Epithelial cell of esophagus (primary cell): ENCODE measurements at places on chromosomes 16 and 17.
A peak's percentile ranks its signal among the peaks of the same experiment; 100 is the strongest.

- DNase-seq, result peak; percentile 48
These were observed 2.5 kb upstream of the MT1X start for GRCh38 chr16:56679818-56680217.

DNA sequence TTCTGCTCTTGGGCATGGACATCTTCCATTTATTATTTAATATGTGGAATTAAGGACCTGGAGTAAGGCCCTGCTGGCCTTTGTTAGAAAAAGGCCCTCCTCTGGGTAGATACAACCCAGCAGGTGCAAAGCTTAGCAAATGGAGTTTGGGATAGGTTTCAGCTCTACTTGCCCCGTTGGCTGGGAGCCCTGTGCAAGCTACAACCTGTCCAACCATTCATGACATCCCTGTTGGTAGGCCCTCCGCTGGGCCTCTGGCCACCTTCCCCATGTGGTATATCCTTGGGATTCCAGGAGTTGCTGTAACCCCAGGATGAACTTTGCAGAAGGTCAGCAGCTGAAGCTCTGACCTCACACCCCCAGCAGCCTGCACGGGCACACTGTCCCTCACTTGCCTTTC is 6.4 kb downstream of the NGFR start:
- DNase-seq, result peak; percentile 83

DNA sequence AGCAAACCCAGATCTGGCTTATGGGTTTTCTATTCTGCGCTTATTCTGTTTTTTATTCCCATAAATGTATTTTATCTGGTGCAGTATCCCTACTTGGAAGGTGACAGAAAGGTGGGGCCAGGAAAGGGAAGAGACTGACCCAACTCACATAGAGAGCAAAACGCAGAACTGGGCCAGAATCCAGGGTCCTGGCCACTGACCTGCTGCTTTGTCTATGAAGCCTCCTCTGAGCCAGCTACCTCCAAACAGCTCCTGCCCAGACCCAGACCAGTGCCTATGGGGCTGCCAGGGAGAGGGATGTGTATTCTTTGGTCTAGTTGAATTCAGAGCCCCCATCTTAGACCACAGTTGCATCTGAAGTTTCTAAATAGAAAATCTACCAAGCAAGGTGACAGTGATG is 36.4 kb upstream of the CES5A start:
- no peak for DNase-seq

- DNase-seq, result no peak
These were observed 308.3 kb upstream of the CDH5 start for GRCh38 chr16:66058172-66058691.

- DNase-seq, result peak; percentile 86
These were observed 13.7 kb upstream of the GUCY2D start for GRCh38 chr17:7988750-7989178.

DNA sequence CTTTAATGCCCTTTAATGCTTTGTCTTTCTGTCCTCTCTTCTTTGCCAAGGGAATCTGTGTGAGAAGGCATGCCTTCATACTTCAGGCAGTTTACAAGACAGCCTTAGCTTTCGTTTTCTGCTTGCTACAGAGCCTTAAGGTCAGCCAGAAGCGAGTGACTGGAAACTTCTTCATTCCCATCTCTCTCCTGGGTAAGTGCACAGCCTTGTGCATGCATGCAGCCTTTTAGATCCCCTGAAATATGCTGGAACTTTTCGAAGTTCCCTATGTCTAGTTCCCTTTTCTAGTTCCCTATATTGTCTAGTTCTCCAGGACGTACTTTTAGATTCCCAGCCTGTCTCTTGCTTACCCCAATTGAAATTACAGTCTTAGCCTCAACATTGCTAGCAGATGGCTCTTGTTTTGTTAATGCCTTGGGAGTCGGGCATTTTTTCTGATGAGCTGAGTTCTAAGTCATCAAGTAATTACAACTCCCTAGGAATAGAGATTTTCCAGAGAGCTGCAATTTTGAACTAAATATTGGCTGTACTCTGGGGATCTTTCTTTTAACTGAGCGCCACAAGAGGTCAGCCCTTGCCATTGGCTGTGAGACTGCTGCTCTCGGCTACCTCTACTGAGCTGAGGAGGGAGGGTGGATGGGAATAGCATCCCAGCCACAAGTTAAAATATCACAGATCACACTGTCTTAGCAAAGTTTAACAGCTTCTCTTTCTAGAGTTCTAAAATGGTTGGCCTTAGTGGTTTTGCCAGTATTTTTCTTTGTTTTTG is 22.7 kb upstream of the PPM1D start:
- no peak for DNase-seq

DNA sequence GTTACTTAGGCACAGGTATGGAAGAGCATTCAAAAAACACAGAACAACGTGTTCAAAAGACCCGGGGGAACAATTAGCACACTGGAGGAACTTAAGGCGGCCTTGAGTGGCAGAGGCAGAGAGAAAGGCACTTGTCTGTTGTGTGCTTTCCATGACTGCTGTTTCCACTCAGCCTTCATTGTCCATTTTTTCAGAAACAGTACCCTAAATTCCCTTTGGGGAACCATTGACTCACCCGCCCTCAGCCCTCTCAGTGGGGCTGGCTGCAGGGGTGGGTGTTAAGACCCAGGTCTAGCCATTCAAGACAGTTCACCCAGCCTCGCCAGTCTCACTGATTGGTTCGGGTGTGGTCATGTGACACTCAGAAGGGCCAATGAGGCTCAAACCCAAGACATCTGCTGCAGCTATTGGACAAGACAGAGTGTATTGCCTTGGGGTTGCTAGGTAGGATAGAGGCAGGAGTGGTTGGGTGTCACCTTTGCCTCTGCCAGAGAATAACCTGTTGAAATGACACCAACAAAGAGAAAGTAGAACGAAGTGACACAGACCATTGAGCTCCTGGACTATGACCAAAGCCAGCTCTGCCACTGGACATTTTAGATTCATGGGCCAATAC is 19.6 kb upstream of the CEP20 start:
- DNase-seq, result peak; percentile 51

- peak; percentile 35 for DNase-seq
These were observed 2.1 kb downstream of the RHBDL3 start for GRCh38 chr17:32267690-32268205.

DNA sequence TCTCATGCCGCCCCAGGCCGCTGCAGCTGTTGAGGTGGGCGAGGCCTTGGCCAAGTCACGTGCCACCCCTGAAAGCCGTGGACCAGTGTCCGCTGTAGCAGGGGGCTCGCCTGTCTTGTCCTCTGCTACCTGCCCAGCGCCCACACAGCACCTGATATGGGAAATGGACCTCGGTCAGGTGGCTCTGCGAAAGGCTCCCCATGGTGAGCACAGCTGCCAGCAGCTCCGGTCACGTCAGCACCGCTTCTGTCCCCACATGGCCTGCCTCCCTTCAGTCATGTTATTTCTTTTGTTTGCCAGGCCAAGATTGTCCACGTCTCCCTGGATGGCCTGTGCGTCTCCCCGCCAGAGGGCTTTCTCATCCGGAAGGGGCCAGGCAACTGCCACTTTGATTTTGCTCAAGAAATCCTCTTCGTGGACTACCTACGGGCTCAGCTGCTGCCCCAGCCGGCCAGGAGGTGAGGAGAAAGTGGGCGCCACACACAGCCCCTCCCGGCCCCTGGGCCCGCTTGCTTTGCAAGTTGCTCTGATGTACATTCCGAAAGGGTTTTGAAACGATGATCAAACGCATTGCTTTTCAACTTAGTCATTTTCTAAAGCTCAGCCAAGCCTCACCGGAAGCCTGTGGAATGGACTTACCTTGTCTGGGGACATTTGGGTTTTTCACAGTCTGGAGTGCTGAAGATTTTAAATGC is 219.8 kb downstream of the KATNIP start:
- DNase-seq, result peak; percentile 58

DNA sequence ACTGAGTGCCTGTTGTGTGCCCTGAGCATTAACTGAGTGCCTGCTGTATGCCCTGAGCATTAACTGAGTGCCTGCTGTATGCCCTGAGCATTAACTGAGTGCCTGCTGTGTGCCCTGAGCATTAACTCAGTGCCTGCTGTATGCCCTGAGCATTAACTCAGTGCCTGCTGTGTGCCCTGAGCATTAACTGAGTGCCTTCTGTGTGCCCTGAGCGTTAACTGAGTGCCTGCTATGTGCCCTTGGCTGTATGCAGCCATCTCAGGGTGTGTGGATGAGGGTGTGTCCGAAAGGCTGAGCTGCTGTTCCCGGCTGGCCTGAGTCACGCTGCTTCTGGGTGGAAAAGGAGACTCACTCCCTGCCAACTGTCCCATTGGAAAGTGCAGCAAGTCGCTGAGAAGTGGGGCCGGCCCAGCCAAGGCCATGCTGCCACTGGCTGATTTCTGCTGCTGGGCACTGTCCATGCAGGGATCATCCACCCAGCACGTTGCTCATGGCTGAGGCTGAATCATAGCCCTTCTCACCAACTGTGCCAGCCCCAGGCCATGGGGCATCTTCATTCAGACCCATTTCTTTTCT is 113.8 kb downstream of the OR1D5 start:
- peak; percentile 92 for DNase-seq

GRCh38 chr16:54402270-54402669 is 115.7 kb upstream of the IRX3 start:
- no peak for DNase-seq

GRCh38 chr16:89375686-89376085 is 114.7 kb downstream of the ANKRD11 start:
- DNase-seq, result no peak

DNA sequence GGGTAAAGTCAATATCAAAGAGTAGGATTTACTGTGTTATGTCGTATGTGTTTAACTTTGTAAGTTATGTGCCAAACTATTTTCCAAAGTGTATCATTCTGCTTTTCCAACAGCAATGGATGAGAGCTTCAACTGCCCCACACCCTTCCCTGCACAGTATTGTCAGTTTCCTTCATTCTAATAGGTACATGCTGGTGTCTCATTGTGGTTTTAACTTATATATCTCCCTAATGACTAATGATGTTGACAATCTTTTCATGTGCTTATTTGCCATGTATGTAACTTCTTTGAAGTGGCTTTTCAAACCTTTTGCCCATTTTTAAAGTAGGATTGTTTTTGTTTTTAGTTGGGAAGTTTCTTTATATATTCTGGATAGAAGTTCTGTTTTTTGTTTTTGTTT is 3.8 kb downstream of the DDX19B start:
- DNase-seq, result peak; percentile 25

GRCh38 chr16:61900482-61900881 is 135.8 kb downstream of the CDH8 start:
- DNase-seq, result peak; percentile 84

DNA sequence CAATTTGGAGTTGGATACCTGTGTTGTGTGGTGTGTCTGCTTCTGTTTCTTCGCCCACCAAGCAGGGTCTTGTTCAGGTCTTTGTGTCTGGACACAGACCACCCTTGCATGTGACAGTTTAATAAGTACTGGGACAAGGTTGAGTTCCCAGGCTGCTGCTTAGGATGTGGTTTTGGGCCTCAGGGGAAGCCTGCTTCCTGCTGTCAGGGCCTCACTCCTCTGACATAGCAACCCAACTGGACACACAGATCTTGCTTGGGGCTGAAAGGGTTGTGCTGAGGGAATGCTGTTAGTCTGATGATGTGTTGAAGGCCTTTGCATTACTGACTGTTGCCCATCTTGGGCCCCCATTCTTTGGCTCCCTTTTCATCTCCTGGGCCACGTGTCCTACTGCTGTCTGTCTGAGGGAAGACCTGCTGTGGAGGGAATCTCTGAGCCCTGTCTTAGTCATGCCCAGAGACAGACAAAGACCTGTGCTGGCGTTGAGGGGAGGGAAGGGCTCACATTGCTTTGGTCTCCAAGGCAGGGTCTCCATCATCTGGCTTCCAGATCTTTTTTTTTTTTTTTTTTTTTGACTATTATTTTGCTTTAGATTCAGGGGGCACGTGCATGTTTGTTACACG is 4.7 kb upstream of the TGFB1I1 start:
- DNase-seq, result no peak

- peak; percentile 77 for DNase-seq
These were observed 17.8 kb downstream of the RGS9 start for GRCh38 chr17:65154770-65155589.

GRCh38 chr17:3963237-3964201 is 718 bp downstream of the ATP2A3 start:
- DNase-seq, result no peak

- peak; percentile 24 for DNase-seq
These were observed 378.8 kb upstream of the TNRC6C start for GRCh38 chr17:77579682-77580081.

- DNase-seq, result no peak
These were observed 76.5 kb upstream of the ATP2A3 start for GRCh38 chr17:4040784-4041183.

GRCh38 chr17:37361543-37361942 is 14.2 kb upstream of the C17orf78 start:
- DNase-seq, result peak; percentile 99

DNA sequence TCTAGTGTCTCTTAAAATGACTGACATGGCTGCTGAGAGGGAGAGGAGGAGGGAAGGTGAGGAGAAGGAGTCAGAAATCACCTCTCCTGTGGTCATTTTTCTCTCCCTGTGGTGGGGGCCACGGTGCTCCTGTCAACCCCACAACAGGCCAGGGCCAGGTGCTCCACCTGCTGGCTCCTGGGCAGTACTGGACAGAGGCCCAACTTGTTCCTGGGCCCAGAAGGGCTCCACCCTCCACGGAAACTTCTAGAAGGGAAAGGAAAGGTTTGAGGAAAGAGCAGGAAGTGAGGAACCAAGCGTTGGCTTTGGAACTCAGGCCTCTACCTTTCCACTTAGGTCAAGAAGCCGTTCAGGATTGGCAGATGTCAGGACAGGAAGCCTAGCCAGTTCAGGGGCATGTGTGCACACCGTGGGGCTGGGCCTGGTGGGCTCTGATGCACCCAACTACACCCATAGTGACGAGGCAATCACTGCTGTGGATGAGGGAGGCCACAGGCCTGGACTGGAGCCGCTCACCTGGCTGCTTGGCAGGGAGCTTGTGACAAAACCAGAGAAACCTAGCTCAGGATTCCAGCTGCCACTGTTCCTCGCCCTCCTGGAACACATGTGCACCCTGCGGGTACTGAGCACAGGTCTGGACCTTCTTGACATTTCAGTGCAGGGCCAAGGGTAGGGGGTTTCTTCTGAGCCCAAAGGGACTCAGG is 36.1 kb downstream of the WNT3 start:
- DNase-seq, result peak; percentile 60

DNA sequence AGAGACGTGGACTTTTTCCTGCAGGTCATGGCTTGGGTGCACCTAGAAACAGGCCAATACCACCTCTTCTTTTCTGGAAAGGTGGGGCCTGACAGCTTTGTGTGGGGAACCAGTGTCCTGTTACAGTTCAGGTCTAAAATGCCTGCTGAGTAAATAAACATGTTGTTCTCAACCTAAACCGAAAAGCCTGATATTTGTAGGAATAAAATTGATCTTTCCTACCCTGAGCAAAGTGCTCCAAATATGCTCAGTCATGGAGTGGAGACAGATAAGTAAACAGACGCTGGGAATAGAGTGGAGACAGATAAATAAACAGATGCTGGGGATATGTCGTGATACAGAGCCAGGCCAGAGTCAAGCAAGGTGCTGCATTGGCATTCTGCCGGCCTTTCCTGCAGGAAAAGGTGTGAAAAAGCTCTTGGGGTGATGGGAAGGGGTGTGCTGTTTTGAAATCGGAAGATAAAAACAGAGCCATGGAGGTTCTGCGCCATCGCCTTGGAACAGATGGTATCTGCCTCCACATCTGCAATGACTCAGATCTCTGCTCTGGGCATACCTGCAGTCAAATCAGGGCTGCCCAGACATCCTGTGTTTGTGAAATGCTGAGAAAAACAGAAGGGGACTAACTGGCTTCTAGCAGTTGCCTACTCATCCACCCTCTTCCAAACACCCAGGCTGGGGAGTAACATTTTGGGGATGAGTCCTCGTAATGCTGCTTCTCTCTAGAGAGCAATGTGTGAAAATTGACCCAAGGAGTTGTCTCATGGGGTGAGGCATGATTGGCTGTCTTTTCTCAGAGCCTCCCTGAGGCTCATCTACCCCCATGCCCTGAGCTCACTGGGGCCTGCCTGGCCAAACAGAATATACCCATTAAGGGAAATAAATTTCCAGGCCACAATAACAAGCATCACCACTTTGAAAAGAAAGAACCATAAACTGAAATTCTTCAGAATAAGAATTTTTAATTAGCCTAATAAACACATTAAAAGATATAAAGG is 16.8 kb upstream of the TRPV2 start:
- peak; percentile 53 for DNase-seq
